H7 (cell line): ENCODE measurements at places on chromosomes 7 and 10.
A peak's percentile ranks its signal among the peaks of the same experiment; 100 is the strongest.

DNA sequence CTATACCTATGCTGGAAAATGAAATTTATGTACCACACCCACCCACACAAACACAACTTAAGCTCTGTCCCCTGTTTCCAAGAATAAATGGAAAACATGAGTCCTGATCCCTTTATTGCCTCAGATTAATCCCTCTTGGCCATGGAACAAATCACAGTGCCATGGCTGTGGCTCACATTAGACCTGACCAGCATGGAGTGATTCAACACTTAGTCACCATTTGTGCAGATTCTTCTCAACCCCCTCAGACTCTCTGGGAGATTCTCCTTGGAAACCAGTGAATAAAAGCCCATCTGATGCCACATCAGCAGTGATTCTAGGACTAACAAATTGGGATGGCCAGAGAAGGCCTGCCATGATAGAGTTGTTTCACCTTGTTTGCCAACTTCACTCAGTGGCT, 204.4 kb upstream of the TMEM72 start:
- DNase-seq = no peak

- DNase-seq = no peak
These were observed 79.6 kb upstream of the MTPN start for GRCh38 chr7:136056651-136057231.

- no peak for DNase-seq
These were observed 57.1 kb upstream of the DYNC1I1 start for GRCh38 chr7:95715274-95715673.

DNA sequence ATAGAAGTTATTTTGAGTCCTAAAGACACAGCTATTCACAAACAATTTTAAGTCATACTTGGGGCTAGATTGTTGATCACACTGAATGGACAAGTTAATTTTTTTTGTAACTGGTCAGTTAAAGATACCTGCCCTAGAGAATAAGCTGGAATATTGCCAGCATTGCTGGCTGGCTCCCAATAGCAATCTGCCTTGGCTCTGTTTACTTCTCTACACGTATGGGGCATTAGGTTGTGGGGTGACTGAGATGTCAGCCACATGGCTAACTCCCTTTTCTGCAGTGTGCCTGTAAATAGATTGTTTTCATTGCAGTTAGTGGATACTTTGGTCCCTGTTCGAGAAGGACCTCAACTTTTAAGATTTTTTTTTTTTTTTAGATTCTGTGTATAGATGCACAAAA, 128.2 kb downstream of the SEMA3E start:
- no peak for DNase-seq

GRCh38 chr7:29859524-29860185, 53.3 kb downstream of the WIPF3 start:
- no peak for DNase-seq

DNA sequence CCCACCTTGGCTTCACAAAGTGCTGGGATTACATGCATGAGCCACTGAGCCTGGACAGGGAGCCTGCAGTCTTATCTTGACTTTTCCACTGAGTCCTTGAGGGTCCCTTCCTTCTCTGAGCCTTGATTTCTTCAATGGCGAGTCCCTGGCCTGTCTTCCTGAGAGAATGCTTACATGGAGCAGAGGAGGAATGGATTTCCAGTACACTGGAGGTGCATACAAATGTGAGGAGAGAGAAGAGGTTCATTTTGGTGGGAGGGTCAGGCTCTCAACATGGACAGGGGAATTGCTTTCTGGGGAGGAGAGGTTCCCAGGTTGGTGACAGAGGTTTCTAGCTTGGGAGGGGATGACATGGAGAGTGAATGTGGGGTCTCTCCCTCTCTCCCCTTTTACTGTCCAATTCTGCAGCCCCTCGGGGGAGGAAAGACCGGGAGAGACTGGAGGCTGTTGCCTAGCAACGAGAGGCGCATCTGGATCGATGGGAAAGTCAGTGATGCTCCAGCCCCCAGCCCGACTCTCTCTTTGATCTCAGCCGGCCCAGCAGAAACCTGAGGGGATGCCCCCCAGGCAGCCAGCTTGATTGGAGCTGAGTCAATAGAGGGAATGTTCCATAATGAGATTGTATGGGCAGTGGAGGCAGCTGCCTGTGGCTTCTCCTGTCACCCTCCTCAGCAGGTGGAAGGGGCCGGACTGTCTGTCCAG, 14.8 kb downstream of the SRRM3 start:
- DNase-seq = peak; percentile 61
